ENCODE measurements at places on chromosomes 3 and 15.

DNA sequence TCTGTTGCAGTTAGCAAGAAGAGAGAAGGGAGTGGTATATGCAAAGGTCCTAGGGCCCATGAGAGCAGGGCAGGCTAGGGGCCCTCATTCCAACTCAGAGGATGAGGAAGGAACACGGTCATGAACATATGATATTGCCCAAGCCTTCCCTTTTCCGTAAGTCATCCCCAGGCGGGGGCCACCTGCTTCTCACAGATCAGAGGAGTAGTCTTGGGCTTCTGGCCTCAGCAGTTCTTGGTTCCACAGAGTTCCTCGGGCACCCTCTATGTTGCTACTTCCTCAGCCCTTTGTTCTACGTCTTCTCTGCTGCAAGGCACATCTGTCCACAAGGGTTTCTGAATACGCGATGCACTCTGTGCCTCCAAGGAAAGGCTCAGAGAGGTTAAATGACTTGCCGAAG lies 25.3 kb downstream of the EPHB3 start:
- no peak for DNase-seq

GRCh38 chr3:127458696-127459604 lies 131.6 kb downstream of the TPRA1 start:
- DNase-seq = no peak

DNA sequence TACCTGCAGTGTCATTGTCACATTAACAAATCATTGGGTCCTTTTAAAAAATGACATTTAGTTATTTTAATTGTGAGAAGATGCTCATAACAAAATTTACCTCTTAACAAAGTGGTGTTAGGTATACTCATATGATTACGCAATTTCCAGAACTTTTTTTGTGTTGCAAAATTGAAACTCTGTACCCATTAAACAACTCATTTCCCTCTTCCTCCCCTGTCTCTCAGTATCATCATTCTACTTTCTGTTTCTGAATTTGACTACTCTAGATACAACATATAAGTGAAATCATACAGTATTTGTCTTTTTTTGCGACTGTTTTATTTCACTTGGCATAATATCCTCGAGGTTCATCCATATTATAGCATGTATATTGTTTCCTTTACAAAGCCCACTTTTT lies 58.7 kb upstream of the CHST2 start:
- no peak for DNase-seq

DNA sequence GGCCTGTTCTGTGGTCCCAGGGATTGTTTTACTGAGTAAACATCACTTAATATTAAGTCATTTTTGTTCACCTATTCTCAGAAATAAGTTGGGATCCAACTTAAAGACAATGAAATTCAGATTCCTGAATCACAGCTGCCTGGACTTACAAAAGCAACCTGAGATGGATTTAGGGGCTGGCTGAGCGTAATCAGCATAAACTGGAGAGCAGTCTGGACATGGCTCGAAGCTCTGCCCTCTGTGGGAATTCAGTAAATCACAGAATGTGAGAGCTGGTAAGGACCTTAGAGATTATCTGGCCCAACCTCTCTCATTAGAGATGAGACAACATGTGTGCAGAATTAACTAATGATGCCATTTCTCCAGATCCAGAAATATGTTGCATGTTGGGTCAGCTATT lies 23.7 kb downstream of the CCDC80 start:
- no peak for DNase-seq

DNA sequence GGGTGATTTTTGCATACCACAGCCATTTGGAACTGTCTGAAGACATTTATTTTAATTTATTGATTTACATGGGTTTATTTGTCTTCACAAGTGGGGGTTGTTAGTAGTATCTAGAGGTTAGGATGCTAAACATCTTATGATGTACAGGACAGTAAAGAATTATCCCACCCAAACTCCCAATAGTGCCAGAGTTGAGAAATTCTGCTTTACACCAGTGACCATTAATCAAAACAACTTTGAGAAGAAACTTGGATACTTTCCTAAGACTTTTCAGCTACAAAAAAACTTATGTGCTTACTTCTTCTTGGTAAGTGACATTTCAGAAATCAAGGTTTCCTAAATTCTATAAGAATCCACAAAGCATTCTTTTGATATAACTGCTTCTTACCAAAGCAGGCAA lies 156.7 kb downstream of the SUCLG2 start:
- no peak for DNase-seq

DNA sequence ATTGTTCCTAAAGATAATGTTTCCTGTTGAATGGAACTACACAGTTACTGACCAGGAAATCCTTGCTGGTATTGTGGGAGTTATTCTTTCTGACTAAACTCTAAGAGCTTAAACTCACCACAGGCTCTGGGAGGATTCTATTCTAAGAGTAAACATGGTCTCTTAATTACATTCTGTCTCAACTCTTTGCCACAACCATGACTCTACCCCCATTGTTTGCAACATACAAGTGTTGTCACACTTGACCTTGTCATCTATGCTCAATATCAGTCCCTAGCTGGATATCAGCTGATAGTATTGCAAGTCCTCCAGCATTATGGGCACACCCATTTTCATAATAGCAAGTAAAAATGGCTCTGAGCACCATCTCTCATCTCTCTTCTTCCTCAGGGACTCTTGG lies 29.6 kb upstream of the SECISBP2L start:
- no peak for DNase-seq

GRCh38 chr3:9916346-9916733 lies 558 bp upstream of the IL17RC start:
- DNase-seq = no peak

GRCh38 chr3:170270282-170270881 lies 48.2 kb downstream of the PRKCI start:
- no peak for DNase-seq

DNA sequence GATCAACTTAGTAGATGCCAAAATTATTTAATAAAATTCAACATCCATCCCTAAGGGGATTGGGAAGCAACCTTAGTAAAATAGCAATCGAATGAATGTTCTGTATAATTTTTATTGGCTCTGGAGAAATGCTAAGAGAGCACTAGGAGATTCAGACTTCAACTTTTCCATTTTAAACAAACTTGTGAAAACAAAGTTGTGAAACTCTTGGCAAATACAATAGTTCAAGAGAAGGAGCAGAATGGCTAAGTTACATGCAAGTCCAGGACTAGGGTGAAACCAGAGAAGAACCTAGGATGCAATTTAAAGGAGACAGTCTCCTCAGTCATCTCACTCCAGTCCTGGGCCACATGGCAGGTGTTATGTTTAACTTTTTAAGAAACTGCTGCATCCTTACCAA lies 16.7 kb upstream of the ZNF280D start:
- no peak for DNase-seq

GRCh38 chr3:73868688-73869315 lies 244.1 kb upstream of the PDZRN3 start:
- DNase-seq = peak; percentile 43

- DNase-seq = no peak
These were observed 3.9 kb downstream of the TMED3 start for GRCh38 chr15:79314811-79315210.

- no peak for DNase-seq
These were observed 65.7 kb downstream of the TMCC1 start for GRCh38 chr3:129827765-129828164.

GRCh38 chr3:23002836-23003732 lies 200.0 kb upstream of the UBE2E2 start:
- no peak for DNase-seq

DNA sequence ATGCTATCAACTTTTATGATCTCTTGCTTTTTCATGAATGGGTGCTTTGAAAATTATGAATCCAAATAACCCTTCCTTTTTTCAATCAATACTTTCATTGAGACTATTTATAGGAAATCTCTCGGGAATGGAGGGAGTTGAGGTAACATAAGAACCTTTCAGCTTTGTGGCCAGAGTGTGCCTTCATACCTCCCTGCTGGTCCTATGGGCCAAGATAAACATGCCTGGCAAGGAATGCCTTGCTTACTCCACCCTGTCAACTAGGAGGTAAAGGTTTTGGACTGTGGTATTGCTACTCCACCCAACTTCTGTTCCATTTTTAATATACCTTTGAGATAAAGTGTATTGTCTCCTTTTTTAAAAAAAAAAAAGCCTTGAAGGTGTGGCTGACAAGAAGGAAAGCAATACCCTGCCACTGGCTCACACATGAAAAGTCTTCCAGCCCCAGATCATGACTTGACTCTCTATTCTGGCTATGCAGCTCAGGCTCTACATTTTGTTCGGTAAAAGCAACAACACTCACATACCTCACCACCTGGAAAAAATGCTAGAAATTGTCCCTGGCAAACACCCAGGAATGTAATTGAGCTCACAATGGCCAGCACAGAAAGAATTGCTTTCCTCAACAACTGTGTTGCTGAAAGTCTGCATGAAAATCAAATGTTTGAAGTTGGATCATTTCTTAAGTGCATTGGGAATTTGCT lies 35.8 kb downstream of the COL8A1 start:
- no peak for DNase-seq

DNA sequence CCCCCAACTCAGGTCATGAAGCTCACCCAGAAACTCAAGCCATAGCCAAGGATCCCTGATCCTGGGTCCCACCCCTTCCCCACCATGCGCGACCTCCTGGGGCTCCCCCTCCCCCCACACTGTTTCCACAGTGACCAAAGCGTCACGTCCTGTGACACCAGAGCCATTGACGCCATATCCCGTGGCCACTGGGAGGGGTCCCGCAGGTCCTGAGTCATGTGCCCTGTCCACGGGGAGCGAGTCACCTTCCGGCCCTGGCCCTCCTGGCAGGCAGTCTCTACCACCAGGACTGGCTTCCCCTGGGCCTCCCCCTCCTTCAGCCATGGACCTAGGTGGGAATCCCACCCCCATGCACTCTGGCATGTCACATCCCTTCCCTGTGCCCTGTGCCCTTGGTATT lies 15.6 kb downstream of the SEMA3F start:
- no peak for DNase-seq

DNA sequence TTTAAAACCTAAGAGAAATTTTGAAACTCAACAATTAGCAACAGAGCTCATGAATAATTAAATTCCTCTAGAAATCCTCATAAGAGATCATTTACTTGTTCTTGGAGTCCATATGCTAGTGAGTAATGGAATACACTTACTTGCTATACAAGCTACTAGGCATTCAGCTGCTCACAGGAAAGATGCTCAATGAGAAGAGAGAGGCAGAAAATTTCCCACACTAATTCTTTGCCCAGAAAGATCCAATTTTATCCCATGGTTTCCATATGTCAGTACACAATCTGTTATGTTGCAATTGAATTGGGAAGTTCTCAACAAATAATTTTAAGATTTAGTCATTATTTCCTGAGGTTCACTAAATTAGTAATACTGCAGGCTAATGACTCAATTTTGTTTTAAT lies 310.4 kb downstream of the RYR3 start:
- DNase-seq = no peak

GRCh38 chr3:182135056-182135455 lies 423.3 kb downstream of the SOX2 start:
- no peak for DNase-seq

DNA sequence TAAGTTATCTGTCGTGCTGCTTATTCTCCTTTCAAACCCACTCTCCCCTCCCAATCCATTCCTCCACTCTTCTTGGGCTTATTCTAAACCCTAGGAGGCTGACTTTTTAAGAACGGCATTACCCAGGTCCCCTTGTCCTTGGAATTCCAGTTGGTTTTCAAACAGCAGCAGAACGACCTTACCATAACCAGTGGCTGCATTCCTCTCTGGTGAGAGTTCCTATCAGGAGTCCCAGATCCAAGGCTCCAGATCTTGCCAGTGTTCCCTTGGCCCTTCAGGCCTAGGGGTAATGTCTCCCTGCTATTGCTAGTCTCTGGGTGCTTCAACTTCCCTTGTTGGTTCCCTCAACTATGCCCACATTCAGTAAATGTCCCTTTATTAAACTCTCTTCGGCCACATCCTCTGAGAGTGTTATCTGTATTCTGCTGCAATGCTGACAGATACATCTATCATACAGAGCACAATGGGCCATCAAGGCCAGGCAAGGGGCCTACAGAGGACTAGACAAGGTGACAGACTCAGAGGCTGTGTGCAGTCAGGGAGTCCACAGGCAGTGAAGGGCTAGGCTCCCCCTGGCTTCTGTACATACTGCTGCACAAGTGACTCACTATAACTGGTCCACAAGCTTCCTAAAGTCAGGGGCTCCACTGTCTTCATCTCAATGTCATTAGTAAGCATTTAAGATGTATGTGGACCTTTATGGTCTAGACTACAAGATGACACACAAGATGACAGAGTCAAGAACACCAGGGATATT lies 10.1 kb downstream of the LYSMD2 start:
- no peak for DNase-seq

GRCh38 chr15:64149424-64149823 lies 2.1 kb upstream of the SNX22 start:
- DNase-seq = no peak

DNA sequence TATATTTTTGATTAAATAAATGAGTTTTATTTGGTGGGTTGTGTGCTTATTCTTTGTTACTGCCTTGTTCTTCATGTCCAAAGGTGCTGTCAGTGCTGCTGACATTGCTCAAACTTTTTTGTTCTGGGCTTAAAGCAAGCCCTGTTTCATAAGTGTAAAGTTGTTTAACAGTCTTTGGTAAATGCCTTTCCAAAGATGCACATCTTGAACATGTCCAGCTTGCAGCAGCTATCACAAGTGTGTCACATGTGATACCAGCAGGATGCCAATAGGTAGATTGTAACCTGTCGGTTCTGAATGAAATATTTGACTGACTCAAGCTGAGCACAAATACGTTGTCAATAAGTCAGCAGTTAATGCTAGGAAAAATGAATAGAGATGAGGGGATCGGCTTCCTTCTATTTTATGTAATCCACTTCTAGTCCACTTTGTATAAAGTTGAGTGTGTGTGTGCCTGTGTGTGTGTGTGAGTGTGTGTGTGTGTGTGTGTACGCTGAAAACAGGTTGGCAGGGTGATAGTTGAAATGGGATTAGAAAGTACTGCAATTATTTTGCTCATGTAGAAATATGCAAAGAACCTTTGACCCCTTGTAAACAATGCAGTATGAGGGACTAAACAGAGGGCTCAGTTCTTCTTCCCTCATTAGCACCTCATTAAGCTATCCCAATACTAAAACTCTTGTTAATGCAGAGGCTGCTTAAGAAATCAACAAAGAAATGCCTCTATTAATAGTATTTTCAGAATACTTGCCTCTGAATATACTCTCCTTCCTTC lies 986.5 kb downstream of the TUSC7 start:
- no peak for DNase-seq

GRCh38 chr3:46349484-46350261 lies 4.2 kb upstream of the CCR2 start:
- no peak for DNase-seq

DNA sequence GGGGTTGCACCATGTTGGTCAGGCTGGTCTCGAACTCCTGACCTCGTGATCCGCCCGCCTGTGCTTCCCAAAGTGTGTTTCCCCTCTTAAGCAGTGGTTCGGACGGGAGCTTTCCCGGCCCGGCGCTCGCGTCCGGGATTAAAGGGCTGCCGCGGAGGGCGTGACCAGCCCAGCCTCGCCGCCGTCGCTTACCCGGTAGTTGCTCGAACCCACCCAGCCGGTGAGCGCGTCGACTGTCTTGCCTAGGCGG lies 513 bp downstream of the CLASP2 start:
- DNase-seq = no peak
